Hematopoietic multipotent progenitor cell treated with erythropoietin and hydrocortisone succinate and interleukin-3 and kit ligand, for 8 days (in vitro differentiated cells): ENCODE measurements at places on chromosomes 3 and 15.

- peak; percentile 84 for DNase-seq
Observed at GRCh38 chr3:196650740-196651311, 11.3 kb downstream of the NRROS start.

DNA sequence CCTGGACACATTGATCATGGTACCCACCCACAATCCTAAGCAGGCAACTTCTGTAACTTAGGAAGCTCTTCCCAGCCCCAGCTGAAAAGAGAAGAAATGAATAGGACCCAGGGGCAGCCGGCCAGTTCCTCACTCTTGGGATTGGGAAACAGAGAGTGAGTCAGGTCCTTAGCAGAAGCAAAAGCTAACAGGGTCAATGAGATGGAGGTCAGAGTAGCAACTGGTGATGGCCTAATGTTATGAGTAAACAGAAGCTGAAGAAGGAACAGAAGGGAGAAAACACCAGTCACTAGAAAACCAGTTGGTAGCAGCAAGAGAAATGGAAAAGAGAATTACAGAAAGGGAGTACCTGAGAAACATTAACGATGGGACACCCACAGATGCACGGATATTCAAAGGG is 20.0 kb downstream of the RIOX2 start:
- DNase-seq, result no peak

GRCh38 chr3:154584041-154584440 is 154.1 kb upstream of the GPR149 start:
- DNase-seq, result no peak

- no peak for DNase-seq
Observed at GRCh38 chr15:26615188-26615926, 157.5 kb downstream of the GABRB3 start.

GRCh38 chr3:169465417-169465816 is 198.1 kb downstream of the MECOM start:
- no peak for DNase-seq

- DNase-seq, result no peak
Observed at GRCh38 chr15:85849946-85850345, 55.2 kb upstream of the KLHL25 start.

- DNase-seq, result no peak
Observed at GRCh38 chr15:100434038-100434437, 92.3 kb upstream of the ADAMTS17 start.

DNA sequence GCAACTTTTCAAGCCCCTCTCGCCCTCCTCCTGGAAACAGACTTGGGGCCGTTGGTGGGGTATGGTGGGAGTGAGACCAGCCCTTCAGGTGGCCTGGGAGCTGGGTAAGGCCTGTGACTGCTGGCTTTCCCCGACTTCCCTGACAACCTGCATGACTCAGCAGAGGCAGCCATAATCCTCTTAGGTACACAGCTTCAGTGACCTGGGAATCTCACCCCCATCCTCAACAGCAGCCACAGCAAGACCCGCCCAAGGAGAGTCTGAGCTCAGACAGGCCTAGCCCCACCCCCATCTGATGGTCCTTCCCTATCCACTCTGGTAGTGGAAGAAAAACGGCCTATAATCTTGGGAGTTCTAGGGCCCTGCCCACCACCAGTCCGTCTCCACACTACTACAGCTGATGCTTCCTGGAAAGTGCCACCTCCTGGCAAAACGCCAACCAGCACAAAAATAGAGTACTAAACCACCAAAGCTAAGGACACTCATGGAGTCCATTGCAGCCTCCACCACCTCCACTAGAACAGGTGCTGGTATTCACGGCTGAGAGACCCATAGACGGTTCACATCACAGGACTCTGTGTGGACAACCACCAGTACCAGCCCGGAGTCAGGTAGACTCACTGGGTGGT is 13.1 kb upstream of the SLC27A2 start:
- no peak for DNase-seq

DNA sequence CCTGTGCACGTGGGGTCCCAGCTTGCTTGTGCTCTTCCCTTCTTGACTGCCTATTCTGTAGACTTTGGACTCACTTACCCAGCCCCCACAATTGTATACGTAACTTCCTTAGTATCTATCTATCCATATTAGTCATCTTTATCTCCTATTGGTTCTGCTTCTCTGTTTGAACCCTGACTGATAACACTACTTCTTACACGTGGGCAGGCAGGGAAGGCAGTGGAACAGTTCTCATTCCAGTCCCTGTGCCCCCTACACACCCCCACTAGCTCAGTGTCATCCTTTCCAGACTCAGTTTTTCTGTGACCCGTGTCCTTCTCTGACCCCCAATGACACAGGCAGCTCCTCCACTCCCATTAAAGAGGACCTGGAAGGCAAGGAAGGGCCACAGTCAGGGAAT is 74.2 kb upstream of the FBN1 start:
- peak; percentile 72 for DNase-seq

- DNase-seq, result no peak
Observed at GRCh38 chr15:68666120-68666811, 87.5 kb downstream of the CORO2B start.

DNA sequence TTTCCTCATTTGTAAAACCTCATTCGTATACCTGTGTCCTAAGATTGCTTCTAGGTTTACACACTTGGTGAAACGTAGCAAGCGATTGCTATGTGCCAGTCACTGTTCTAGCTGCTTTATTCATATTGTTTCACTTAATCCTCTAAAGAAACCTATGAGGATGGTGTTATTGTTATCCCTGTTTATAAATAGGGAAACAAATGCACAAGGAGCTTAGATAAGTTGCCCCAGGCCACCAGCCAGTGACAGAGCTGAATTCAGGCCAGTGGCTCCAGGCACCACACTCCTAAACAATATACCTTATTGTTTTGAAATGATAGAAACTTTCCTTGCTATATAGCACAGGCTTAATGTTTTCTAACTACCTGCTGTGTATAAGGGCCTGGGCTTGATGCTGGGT is 44.0 kb downstream of the LPP start:
- DNase-seq, result no peak

DNA sequence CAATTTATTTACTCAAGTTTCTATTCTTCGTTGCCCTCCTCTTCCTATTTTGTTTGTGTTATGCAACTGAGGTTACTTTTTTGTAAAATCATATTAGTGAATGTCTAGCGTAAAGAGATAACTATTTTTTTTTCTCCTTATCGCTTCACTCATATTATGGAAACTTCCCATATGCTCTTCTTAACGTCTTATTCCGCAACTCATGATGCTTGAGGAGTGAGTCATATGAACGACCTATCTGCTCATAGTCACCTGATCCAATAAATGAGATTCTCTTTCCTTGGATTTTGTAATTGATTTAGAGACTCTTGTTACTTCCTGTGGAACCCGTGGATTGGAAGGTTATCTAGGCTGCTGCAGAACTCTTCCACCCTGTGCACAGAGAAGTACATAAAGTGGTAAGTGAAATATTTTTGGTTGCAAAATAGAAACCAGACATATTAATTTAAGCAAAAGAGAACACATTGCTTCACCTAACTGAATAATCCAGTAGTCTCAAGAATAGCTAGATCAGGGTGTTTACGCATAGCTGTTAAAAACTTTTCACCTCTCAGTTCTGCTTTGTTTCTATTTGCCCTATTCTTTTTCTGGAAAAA is 719.3 kb upstream of the SGO1 start:
- no peak for DNase-seq

DNA sequence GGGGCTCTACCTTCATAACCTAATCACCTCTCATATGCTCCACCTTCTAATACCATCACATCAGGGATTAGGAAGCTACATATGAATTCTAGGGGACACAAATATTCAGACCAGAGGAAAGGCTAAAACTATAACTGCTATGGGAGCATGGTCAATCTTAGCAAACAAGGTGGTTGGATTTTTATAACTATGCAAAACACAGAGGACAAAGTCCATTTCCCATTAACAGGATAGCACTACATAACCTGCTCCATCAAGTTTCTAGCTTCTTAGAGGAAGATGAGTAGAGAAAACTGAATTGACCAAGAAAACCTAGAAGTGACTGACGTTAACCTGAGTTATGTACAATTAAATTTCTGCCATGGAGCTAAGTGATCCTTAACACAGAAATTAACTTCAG is 398.6 kb downstream of the TBL1XR1 start:
- no peak for DNase-seq

- peak; percentile 1 for DNase-seq
Observed at GRCh38 chr3:195698647-195699387, 22.0 kb upstream of the MUC20 start.

DNA sequence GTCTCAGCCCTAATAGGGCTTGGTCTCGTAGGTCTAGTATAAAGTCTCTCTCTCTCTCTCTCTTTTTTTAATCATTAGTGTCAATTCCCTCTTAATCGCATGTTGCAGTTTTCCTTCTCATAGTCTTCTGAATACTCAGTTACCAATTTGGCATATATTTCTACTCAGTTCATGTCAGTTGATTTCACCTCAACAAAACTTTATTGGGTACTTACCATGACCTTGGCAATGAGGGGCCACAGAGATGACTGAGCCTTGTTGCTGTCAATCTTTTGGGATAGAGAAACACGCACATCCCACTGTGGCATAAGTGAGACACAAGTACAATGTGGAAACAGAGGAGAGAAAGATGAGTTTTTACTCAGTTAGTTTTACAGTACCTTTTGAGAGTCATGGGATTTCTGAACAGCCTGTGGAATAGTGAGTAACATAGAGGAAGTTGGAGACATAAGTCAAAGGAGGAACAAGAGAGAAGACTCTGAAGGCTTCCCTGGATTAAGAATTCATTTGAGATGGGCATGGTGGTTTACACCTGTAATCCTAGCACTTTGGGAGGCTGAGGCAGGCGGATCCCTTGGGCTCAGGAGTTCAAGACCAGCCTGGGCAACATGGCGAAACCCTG is 150.2 kb upstream of the CBLB start:
- no peak for DNase-seq
